ENCODE measurements at places on chromosomes 2 and 18. TPM values are rescaled to one million over a fixed set of nuclear protein-coding genes. Genes with fewer than 3 reads are reported as not detected.

The MROH2A gene
- total RNA-seq = not detected

GRCh38 chr18:23634692-23635091 is 28.0 kb downstream of the ANKRD29 start:
- DNase-seq = no peak

GRCh38 chr18:49752095-49752457 is 61.3 kb downstream of the ACAA2 start:
- no peak for DNase-seq

DNA sequence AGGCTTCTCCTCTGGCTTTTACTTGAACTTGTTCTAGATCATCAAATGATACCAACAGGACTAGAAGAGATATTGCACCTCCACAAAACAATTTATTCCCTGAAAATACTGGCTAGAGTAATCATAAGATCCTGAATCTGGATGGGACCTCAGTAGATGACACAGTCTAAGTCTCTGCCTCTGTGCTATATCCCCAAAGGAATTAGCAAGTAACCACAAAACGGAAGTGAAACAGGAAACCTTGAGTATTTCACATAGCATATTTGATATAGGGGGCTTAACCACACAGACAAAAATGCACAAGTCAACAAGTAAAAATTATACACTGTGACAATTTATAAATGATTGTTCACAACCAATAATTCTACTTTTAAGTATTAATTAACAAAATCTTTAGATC is 456.9 kb upstream of the TNP1 start:
- DNase-seq = no peak

The MAPRE3 gene
- 33.5 TPM for total RNA-seq

- no peak for DNase-seq
Observed at GRCh38 chr2:54434711-54435110, 21.4 kb upstream of the SPTBN1 start.

GRCh38 chr2:233168919-233169318 is 82.6 kb upstream of the ATG16L1 start:
- no peak for DNase-seq

GRCh38 chr2:53755121-53755520 is 12.5 kb upstream of the CHAC2 start:
- no peak for DNase-seq

DNA sequence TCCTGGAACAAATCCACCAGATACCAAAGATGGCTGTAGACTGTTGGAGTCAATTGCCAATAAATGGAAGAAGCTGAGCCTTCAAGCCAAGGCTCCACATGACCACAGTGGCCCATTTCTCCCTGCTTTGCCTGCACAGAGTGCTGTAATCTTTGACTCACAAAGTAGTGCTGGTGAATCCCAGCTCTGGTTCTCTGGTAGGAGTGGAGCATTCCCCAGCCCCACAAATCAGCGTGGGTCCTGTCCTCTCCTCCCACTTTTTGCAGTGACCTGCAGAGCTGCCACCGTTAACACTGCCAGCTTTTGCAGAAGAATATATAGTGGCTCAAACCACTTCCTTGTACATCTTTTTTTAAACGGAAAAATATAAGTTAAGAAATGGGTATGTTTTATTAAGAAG is 93.9 kb downstream of the MGAT5 start:
- no peak for DNase-seq

GRCh38 chr2:202418511-202418910 is 42.4 kb downstream of the BMPR2 start:
- no peak for DNase-seq

DNA sequence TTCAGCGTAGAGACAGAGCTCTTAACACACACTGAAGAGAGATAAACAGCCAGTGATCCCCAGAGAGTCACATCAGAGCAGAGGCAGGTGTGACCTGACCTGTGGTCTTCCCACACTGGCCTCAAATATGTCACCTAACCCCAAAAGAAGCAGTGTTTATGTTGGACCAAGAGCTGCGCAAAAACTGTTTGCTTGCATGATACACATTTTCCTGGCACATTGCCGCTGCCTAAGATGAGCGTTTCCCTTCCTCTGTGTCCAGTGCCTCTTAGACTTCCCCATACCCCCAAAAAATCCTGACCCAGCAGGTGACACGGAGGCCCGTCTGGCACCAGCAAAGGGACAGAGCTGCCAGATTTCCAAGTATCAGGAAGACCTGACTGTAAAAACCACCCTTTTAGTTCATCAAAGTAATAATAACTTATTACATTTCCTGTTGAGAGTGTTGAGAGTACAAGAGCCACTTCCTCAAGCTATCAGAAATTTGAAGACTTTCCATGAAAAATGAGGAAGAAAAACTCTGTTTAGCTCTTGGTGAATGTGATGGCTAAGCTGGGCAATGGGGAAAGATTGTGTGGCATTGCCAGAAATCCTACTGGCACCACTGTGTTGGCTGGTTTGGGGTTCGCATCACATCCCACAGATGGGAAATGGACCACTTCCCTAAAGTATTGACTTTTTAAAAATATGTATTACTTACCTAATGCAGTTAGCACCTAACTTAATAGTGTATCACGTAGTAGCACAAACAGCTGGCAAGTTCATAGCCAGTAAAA is 6.7 kb downstream of the TNFRSF11A start:
- DNase-seq = no peak

The EFEMP1 gene
- 10.0 TPM for total RNA-seq

GRCh38 chr2:100924520-100925451 is 77.3 kb upstream of the RPL31 start:
- no peak for DNase-seq

The SLC30A3 gene
- not detected for total RNA-seq

DNA sequence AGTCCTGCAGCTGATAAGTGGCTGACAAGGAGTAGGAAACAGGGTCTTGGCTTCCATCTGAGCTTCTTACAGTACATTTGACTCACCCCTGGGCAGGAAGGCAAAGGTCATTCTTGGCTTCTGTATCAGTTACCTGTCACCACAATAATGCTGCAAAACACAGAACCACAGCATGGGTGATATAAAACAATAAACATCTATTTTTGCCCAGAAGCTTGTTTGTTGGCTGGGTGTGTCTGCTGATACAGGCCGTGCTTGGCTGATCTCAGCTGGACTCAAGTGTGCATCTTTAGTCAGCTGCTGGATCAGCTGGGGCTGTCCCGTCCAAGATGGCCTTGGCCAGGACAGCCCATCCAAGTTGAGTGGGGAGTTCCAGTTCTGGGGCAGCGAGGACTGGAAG is 34.7 kb downstream of the ONECUT2 start:
- DNase-seq = no peak

DNA sequence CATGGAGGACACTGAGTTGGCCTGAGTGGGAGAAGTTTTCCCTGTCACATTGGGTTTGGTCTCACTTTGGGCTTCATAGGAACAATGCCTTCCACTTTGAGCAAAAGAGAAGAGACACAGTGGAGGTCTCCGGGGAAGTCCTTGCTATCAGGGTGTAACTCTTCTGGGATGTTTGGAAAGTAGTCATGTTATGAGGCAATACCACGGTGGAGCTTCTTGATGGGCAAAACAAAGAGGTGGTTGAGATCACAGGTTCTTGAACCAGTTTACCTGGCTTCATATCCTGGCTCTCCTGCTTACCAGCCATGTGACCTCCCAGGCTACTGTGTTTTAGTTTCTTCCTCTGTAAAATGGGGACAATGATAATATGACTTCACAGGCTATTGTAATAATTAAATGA is 478.6 kb downstream of the SLC4A3 start:
- DNase-seq = no peak

The CRYBA2 gene
- total RNA-seq = not detected

GRCh38 chr18:79424008-79424565 is 28.4 kb downstream of the NFATC1 start:
- no peak for DNase-seq

DNA sequence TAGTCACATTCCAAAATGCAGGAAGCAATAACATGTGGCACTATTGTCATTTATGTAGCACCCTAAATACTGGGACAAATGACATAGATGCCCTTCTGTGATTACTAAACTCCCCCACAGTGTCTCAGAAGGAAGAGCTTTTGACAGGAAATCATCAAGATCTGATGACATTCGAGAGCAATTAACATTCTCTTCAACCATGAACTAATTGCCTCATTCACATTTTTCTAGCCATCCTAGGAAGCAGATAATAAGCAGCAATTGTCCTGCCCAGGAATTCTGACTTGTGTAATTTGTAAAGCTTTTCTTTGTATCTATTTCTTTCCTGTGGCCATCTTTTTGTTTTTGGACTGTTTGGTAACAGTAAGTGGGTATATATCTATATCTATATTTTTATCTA is 292.6 kb downstream of the TGIF1 start:
- DNase-seq = no peak

The DSG4 gene
- total RNA-seq = not detected

DNA sequence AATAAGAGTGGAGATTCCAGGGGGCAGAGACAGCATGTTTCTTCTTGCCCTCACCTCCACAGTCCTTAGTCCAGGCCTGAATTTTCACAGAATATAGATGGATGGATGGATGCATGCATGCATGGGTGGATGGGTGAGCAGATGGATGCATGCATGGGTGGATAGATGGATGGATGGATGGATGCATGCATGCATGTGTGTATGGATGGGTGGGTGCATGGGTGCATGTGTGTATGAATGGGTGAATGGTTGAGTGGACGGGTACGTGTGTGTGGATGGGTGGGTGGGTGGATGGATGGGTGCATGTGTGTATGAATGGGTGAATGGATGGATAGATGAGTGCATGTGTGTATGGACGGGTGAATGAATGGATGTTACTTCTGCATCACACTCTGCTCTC is 153.3 kb downstream of the CELF4 start:
- DNase-seq = no peak

The G6PC2 gene
- not detected for total RNA-seq

The CNGA3 gene
- not detected for total RNA-seq

DNA sequence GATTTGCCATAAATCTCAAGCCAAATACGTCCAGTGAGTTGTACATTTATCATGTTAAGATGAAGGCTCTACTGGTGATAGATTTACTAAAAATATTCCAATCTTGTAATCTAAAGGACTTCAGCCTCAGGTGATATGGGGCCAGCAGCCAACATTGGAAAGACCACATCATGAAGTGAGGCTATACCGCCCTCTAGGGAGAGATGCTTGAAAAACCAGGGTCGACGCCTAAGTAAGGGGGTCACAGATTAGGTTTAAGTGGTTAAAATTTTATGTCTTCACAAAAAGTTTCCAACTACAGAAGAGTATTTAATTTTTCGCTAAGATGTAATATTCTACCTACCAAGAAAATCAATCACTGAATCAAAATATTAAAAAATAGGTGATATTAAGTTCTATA is 33.3 kb downstream of the DOCK10 start:
- no peak for DNase-seq

DNA sequence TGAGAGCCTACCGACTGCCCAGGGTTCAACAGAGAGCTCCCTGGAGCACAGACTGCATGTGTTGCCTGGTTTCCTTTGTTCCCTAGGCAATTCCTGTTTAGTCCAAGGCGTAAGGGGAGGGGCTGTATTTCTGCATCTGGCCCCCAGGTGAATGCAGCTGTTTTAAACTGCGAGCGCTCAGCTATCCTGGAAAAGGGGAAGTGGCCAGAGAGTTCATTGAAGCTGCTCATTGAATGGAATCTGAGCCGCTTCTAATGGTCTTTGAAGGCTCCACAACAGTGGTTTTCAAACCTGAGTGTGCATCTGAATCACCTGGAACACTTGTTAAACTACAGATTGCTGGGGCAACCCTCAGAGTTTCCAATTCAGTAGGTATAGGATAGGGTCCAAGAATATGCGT is 18.1 kb downstream of the MAPK4 start:
- DNase-seq = no peak

The GRB14 gene
- total RNA-seq = 6.0 TPM

The CYP27A1 gene
- total RNA-seq = not detected

DNA sequence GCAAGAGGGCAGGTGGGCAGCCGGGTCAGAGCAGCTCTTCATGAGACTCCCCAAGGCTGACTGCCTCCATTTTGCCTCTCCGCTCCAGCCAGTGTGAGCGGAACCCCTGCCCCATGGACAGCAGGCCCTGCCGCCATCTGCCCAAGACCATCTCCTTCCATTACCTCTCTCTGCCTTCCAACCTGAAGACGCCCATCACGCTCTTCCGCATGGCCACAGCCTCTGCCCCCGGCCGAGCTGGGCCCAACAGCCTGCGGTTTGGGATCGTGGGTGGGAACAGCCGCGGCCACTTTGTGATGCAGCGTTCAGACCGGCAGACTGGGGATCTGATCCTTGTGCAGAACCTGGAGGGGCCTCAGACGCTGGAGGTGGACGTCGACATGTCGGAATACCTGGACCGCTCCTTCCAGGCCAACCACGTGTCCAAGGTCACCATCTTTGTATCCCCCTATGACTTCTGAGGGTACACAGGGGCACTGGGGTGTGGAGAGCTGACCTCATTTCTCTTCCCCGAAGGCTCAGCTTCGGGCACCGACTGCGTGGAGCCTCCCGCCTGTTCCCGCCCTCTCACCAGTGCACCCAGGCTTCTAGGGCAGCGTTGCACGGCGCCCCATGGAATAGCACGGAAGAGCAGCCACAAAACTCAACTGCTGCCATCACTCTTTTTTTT is 49.0 kb downstream of the FBLN7 start:
- no peak for DNase-seq

DNA sequence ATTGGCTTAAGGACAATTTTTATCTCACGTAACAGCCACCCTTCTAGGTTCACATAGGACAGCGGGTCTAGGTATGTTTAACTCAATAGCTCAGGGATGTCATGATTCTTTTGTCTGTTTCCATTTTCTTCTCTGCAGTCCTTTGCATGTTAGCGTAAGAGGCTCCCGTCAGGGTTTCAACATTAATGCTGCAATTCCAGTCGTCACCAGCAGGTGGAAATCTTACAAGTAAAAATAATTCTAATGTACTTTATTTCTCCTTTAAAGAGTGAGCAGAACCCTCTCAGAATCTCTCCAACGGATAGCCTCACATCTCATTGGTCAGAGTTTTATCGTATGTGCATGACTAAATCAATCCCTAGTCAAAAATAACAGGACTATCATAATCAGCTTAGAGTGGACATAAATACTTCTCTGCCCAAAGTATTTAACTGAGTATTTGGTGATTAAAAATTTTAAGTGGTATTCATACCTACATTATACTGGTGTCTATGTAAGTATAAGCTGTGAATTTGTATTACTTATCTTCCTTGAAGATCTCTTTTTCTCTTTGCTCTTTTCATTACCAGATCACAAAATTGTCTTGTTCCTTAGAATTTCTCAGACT is 487.2 kb upstream of the GCFC2 start:
- peak; percentile 44 for DNase-seq
